NCI-H510A treated with DMSO at 0.1 percent for 48 hours (cell line): ENCODE measurements at places on chromosomes 12 and 14.

- DNase-seq: no peak
Observed at GRCh38 chr12:63036216-63036973, 101.4 kb upstream of the PPM1H start.

GRCh38 chr12:12511895-12512711 lies 50.6 kb downstream of the DUSP16 start:
- no peak for DNase-seq

- DNase-seq: no peak
Observed at GRCh38 chr12:19278407-19278806, 148.9 kb downstream of the PLEKHA5 start.

DNA sequence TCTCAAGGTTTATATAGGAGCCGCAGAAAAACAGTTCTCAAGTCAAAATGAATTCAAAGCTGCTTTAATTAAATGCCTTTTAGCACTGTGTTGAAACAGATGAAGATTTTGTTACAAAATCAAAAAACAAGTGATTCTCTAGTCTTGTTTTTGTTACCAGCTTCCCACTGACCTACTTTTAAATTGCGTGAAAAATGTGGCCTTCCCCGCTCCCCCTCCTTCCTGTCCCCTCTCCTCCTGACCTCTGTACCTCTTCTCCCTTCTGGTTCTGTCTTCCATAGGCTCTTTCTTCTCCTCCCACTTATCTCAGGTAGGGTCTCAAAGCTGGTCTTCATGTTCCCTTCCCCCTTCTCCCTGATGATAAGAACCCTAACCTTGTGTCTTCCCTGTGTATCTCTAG lies 90.0 kb upstream of the MDM1 start:
- no peak for DNase-seq

- no peak for DNase-seq
Observed at GRCh38 chr12:93184672-93185368, 192.9 kb upstream of the NUDT4 start.
